ENCODE measurements at places on chromosomes 12 and 14.

DNA sequence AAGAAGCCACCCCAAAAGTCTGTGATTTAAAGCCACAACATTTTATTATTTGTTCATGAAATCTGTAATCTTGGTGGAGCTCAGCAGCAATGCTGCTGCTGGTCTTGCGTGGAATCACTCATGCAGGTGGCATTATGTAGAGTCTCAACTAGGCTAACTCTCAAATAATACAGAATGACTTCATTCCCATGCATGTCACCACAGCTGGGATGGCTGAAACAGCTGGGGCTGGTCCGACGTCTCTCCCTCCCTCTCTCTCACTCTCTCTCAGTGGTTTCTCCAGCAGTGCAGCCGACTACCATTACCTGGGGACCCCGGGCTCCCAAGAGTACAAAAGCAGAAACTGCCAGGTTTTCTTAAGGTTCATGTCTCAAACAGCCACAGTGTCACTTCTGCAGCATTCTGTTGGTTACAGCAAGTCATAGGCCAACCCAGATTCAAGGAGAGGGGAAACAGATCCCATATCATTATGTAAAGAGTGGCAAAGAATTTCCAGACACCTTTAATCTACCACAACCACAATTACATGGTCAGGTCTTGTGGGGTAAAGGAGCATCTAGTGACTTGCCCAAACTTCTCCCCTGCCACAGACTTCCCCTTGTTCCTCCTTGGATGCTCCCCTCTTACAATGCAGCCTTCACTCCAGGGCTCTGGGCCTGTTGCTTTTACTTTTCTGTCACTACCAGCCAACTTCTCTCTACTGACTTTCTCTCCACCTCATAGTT lies 192.0 kb upstream of the HMGA2 start:
- no peaks in the 10 kb centered on the region for H3K4me1 ChIP-seq
- H3K27ac ChIP-seq: no peak overlapping the region
- no peaks in the 10 kb centered on the region for H3K27me3 ChIP-seq
- no peaks in the 10 kb centered on the region for H3K36me3 ChIP-seq
- no peak overlapping the region for H3K4me3 ChIP-seq

DNA sequence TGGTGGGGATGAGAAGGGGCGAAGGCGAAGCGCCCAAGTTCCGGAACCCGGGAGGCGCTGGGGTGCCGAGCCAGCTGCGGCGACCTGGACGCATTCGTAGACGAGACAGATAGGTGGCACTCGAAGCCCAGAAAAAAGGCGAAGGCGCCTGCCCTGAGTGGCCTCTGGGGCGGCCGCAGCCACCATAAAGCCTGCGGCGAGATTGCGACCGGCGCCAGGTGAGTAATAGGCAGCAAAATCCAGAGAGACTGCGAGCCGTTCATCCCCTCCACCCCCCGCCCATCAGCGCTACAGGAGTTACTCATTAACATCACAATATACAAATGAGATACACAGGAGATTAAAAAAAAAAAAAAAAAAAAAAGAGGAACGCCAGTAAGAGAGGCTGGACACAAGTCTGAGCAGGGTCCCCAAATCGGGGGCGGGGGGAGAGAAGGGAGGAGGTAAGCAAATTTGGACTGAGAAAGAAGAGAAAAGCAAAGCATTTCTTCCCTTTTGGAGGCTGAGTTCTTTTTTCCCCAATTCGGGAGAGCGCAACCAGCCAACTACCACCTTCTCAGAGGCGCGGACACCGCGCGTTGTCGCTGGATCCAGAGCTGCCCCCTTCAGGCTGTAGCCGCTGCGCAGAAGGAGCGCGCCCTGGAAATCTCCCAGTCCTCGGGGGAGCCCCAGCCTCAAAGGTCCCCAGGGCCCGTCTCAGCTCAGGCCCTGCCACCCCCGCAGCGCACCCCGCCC lies 15.7 kb downstream of the TBX3 start:
- no peaks in the 10 kb centered on the region for H3K27me3 ChIP-seq
- DNase-seq: peak; percentile 97
- peaks cover 6% of the 10 kb centered on the region for H3K4me1 ChIP-seq
- no peak overlapping the region for H3K27ac ChIP-seq
- no peak overlapping the region for H3K4me3 ChIP-seq

GRCh38 chr12:242496-242895 lies 20.1 kb downstream of the SLC6A13 start:
- H3K27me3 ChIP-seq: no peaks in the 10 kb centered on the region
- no peak for DNase-seq

DNA sequence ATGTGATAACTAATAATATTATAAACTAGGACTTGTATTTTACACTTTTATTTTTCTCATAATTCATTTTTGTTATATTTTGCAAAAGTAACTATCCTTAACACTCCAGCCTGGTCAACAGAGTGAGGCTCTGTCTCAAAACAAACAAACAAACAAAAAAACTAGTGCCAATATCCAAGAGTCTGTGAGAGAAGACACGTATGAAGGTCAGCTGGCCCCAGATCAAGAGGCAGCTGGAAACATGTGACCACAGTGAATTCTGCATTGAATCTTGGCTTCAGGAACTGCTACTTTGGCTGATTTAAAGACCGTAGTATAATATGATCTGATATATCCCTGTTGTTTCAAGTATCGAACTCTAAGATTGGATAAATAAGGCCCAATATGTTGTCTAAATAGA lies 47.0 kb downstream of the ESR2 start:
- no peaks in the 10 kb centered on the region for H3K36me3 ChIP-seq
- H3K27ac ChIP-seq: no peak overlapping the region
- no peak for DNase-seq
- H3K4me3 ChIP-seq: no peak overlapping the region
- no peaks in the 10 kb centered on the region for H3K4me1 ChIP-seq

- no peaks in the 10 kb centered on the region for H3K4me1 ChIP-seq
- H3K27me3 ChIP-seq: no peaks in the 10 kb centered on the region
- no peak for DNase-seq
- no peak overlapping the region for H3K27ac ChIP-seq
- H3K4me3 ChIP-seq: no peak overlapping the region
Measured at GRCh38 chr14:41506552-41506951, 100.1 kb upstream of the LRFN5 start.

DNA sequence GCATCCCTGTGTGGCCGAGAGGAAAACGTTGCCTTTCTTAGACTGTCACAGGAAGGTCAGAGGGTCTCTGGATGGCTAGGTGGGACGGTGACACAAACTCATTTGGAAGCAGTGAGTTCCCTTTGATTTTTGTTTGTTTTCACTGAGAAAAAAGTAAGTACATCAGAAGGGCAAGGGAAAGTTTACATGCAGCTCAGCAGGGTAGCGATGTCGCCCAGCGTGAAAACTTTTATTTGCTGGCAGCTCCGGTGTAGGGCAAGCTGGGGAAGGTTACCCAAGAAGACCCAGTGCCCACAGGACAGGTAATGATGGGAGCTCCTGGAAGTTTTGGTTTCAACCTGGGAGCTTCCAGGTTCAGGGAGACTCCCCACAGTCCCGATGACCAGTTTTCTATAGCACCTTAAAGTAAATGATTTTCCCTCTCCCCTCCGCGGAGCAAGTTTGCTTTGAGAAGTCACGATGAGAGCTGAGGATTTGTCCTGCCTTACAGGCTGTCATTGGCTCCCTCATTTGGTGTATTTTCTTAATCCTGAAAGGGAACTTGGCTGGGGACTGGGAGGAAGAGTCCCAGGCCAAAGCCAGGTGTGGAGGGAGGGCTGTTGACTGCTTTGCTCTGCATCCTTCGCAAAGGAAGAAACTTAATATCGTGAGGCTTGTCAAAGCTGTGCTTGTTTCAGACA lies 64.7 kb upstream of the ESRRB start:
- H3K4me3 ChIP-seq: no peak overlapping the region
- no peaks in the 10 kb centered on the region for H3K36me3 ChIP-seq
- H3K4me1 ChIP-seq: peaks cover 14% of the 10 kb centered on the region
- no peaks in the 10 kb centered on the region for H3K27me3 ChIP-seq
- peak; percentile 57 for DNase-seq

- no peaks in the 10 kb centered on the region for H3K27me3 ChIP-seq
- no peak for DNase-seq
Measured at GRCh38 chr12:40701756-40702155, 9.5 kb downstream of the CNTN1 start.

DNA sequence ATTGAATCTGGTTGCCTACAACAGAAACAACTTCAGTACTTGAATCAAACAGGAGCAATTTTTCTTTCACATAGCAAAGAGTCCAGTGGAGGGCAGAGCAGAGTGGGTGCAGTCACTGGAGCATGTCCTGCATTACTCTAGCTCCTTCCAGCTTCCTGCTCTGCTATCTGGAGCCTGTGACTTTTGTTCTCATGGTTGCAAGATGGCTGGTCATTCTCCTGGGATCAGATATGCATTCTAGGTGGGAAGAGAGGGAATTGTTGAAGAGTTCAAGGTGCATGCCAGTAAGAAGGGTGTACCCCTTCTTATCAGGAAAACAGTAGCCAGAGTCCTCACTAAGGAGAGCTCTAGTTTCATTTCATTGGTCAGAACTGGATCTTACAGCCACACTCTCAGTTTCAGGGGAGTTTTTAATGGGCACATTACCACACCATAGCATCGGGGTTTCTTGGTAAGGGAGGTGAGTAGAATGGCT lies 8.0 kb downstream of the IFT43 start:
- no peak overlapping the region for H3K4me3 ChIP-seq
- no peak for DNase-seq
- H3K36me3 ChIP-seq: no peaks in the 10 kb centered on the region
- no peaks in the 10 kb centered on the region for H3K4me1 ChIP-seq

GRCh38 chr12:7102582-7102981 lies 6.4 kb downstream of the C1RL start:
- no peak overlapping the region for H3K27ac ChIP-seq
- no peaks in the 10 kb centered on the region for H3K4me1 ChIP-seq
- no peak overlapping the region for H3K4me3 ChIP-seq
- DNase-seq: no peak
- H3K27me3 ChIP-seq: no peaks in the 10 kb centered on the region

DNA sequence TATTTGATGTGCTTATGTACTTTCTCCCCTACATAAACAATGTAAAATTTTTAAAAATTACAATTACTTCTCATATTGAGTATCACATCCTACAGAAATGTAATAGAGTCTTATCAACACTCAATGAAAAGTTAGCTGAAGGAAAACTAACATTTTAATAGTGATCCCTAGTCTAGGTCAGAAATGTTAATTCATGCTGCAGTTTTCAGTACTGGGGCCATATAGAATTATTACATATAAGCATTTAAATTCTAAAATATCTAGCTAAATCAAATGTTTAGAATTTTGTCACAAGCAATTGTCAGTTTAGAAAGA lies 37.8 kb downstream of the SLC6A15 start:
- no peaks in the 10 kb centered on the region for H3K4me1 ChIP-seq
- H3K36me3 ChIP-seq: no peaks in the 10 kb centered on the region
- no peak overlapping the region for H3K4me3 ChIP-seq
- no peak for DNase-seq
- no peaks in the 10 kb centered on the region for H3K27me3 ChIP-seq
- H3K27ac ChIP-seq: no peak overlapping the region

- H3K4me1 ChIP-seq: no peaks in the 10 kb centered on the region
- DNase-seq: peak; percentile 83
- H3K36me3 ChIP-seq: no peaks in the 10 kb centered on the region
Measured at GRCh38 chr12:31339831-31340622, 14.1 kb upstream of the SINHCAF start.

- no peak for DNase-seq
- H3K27ac ChIP-seq: no peak overlapping the region
- H3K27me3 ChIP-seq: no peaks in the 10 kb centered on the region
- H3K4me3 ChIP-seq: no peak overlapping the region
- no peaks in the 10 kb centered on the region for H3K4me1 ChIP-seq
Measured at GRCh38 chr14:91501951-91502930, 7.9 kb downstream of the PPP4R3A start.

DNA sequence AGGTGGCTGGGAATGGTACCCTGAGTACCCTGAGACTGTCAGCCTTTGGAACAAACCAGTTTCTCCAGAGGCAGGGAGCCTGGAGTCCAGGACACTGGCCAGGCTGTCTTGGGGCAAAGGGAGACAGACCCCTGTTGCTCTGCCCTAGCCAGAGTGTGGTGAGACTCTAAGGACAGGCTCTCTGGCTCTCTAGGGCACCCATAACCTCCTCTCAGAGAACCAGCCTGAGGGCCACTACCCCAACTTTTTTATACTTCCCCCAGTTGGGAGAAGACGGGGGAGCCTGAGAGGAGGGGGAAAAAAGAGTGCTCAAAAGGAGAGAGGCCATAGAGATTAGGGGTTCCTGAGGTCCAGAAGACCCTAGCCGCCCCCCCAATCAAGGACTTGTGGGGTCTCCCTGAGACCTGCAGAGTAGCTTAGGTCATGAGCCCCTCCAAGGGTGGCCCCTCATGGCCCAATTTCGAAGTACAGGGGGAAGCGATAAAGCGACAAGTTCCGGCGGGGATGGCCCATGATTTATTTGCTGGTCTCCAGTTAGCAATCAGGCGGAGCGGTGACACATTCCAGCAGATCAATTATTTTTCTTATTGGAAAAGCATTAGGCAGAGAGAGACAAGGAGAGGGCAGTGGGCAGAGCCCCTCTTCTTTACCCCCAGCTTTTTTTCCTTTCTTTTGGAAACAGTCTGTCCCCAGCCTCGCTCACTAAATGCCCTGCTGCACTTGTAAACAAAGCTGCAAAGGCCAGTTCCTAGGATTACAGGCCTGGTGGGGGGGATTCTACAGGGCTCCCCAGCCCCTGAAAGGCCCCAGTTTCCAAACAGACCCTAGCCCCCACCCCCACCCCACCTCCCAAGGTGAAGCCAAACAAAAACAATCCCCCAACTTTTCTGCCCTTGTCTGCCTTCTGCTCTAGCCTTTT lies 1.5 kb downstream of the HOXC8 start:
- H3K27ac ChIP-seq: no peak overlapping the region
- no peaks in the 10 kb centered on the region for H3K36me3 ChIP-seq
- peaks cover 89% of the 10 kb centered on the region for H3K27me3 ChIP-seq
- H3K4me1 ChIP-seq: no peaks in the 10 kb centered on the region
- no peak for DNase-seq
- no peak overlapping the region for H3K4me3 ChIP-seq

GRCh38 chr14:92916201-92916600 lies 6.7 kb upstream of the CHGA start:
- H3K27ac ChIP-seq: no peak overlapping the region
- no peaks in the 10 kb centered on the region for H3K36me3 ChIP-seq
- H3K4me3 ChIP-seq: no peak overlapping the region
- DNase-seq: no peak
- H3K4me1 ChIP-seq: no peaks in the 10 kb centered on the region

GRCh38 chr14:66104486-66104885 lies 381.7 kb upstream of the CCDC196 start:
- no peaks in the 10 kb centered on the region for H3K27me3 ChIP-seq
- peak overlapping the region; percentile 74 for H3K27ac ChIP-seq
- H3K4me3 ChIP-seq: no peak overlapping the region
- DNase-seq: peak; percentile 49

- H3K36me3 ChIP-seq: no peaks in the 10 kb centered on the region
- no peak overlapping the region for H3K4me3 ChIP-seq
- H3K27me3 ChIP-seq: no peaks in the 10 kb centered on the region
- H3K27ac ChIP-seq: no peak overlapping the region
- H3K4me1 ChIP-seq: no peaks in the 10 kb centered on the region
Measured at GRCh38 chr12:66280561-66280960, 21.7 kb upstream of the HELB start.

GRCh38 chr14:69612014-69612782 lies 802 bp downstream of the SUSD6 start:
- no peaks in the 10 kb centered on the region for H3K36me3 ChIP-seq
- DNase-seq: peak; percentile 49
- H3K4me1 ChIP-seq: peaks cover 2% of the 10 kb centered on the region
- no peaks in the 10 kb centered on the region for H3K27me3 ChIP-seq
- no peak overlapping the region for H3K27ac ChIP-seq
- H3K4me3 ChIP-seq: peak overlapping the region; percentile 70

All from mesendoderm (in vitro differentiated cells).